ENCODE measurements at places on chromosomes 7 and 10.

GRCh38 chr10:122311051-122311410 lies 39.9 kb downstream of the BTBD16 start:
- no peak for DNase-seq

DNA sequence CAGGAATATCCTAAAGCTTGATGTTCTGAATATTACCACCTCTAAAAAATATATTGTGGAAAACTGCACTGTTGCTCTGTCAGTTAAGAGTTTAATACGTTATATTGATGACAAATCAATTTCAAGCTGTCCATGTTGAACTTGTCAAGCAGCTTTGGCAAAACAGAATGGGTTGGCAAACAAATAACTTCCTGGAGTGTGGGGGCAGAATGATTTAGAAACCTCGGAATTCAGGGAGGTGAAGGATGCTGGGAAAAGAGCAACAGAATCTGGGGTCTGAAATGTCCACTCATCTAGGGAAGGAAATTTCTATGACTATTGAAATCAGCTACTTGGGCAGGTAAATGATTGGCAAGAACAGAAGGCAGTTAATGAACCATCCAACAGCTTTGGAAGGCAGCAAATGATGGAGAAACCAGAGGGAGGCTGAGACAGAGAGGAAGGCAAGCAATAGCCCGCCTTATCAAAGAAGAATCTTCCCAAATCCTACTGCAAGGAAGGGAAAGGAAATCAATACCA lies 95.1 kb upstream of the PALS2 start:
- DNase-seq, result no peak

GRCh38 chr10:111996103-111996502 lies 187.5 kb downstream of the GPAM start:
- DNase-seq, result no peak

DNA sequence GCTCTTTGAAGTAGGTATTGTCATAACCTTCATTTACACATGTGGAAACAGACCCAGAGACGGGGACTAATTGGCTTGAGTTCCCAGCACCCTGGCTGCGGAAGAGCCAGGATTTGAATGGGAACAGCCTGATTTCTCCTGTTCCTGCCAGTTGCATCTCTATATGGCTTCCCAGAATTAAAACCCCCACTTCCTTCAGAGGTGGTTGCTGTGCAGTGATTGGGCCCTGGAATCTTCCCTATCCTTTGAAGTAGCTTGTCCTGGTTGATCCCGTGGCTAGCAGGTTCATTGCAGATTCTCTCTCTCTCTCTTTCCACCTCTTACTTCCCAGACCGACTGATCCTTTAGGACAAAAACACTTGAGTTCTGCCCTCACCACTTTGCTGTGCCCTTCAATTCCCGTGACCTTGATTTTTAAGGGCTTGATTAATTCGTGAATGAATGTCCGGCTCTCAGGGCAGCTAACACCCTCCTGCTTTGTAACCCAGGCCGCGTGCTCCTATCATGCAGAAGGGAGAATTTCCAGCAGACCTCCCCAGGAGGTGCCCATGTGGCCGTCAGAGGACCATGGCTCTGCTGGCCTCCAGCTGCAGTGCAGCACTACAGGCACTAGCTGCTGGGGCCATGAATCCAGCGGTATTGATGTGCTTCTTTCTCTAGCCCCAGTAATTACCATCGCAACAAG lies 120.6 kb upstream of the AGK start:
- no peak for DNase-seq

DNA sequence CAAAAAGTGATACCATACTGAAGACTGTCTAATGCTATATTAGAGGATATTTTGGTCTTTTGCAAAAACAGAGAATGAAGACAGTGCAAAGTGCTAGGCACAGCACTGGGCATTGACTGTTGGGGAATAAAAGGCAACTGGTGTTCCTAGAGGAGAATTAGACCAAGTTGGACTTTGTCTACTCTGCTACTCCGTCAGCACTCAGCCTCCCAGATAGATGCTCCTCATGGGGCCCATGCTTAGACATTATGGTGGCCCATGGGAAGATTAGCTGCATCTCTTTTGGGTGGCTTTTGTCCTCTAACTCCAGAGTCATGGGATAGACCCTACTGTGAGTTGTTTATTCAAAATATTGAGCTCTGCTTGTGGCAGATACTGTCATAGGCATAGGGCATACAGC lies 113.5 kb downstream of the RBM20 start:
- DNase-seq, result no peak

- DNase-seq, result no peak
Observed at GRCh38 chr7:102312317-102312716, 25.6 kb downstream of the SH2B2 start.

GRCh38 chr10:85946713-85947326 lies 419.8 kb downstream of the GRID1 start:
- DNase-seq, result no peak

GRCh38 chr10:32051926-32052325 lies 4.3 kb downstream of the KIF5B start:
- DNase-seq, result no peak

DNA sequence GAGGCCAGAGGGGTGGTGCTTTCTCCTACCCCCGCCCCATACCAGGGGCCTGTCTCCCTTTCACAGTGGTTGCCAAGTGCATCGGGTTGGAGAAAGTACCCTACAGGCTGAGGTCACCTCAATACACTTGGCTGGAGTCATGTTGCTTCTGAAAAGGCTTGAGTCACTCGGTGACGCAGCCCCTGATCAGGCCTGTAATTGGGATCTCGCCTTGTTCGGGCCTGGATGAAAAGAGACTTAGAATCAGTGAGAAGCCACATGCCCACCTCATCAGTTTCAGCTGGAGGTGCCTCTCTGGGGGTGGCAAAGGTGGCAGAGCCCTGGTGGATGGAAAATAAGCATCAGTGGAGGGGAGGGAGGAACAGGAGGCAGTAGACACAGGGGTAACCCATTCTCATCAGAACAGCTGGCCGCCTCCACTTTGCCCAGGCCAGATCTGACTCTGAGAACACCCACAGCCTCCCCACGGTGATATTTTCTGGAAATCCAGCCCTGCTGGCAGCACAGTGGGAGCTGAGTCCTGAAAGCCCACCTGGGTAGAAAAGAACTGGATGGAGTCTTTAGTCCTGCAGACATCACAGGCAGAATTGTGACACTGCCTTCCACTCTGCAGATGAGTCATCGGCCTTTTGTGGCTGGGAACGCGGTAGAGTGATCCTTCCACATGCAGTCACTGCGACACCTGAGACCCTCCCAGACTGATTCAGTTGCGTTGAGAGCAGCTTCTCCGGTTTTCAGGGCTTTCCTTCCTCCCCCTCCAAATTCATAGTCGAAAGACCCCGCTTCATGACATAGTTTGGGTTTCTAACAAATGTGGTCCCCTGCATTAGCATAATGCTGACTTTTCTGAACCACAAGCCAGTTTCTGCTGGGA lies 108.0 kb downstream of the GRK5 start:
- peak; percentile 55 for DNase-seq

DNA sequence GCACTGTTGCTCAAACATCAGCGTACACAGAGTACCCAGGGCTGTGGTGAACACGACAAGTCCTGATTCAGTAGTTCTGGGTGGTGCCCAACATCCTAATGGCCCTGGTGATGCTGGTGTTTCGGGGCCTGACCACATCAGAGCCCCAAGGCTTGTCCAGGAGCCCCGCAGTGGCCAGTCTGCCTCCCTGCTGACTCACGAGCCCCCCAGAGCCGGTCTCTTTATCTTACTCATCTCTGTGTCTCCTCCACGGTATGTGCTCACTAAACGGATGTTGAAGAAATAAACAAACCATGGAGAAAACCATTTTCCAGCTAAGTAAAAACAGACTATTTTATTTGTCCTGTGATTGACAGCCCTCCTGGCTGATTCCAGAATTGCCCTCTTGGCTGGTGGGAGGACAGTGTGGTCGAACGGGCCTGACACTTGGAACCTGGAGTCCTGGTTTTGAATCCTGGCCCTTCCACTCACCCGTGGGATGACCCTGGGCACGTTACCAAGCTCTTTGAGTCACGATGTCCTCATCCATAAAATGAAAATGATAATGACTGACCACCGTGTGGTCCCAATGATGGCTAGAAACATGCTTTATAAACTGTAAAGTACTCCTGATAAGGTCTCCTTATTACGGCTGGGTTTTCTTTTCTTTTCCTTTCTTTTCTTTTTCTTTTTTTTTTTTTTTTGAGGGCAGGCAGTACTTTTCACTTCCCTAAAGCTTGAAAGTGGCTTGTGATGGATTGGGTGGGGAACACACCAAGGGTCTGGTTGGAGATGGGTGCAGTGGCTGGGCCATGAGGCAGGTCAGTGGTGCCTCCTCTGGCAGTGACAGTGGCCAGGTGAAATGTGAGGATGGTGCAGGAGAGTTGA lies 5.7 kb downstream of the HIP1 start:
- DNase-seq, result no peak

DNA sequence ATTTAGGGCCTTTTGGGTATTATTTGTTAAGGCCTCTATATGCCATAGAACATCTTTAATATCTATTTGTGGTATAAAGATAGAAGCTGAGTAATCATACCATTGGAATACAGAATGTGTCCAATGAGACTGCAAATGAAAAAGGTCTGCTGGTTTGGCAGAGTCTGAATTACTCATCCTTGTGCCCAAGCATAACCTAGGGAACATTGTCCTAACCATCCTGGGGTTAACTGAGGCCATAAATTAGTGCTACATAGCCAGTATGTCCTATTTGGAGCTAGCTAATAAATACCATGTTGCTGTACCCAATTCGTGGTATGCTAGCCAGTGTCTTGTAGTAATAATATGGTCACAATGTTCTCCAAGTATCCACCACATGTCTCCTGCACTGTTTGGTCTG lies 117.1 kb downstream of the ANKRD26 start:
- no peak for DNase-seq

GRCh38 chr10:19817231-19817933 lies 1.1 kb downstream of the PLXDC2 start:
- DNase-seq, result no peak

DNA sequence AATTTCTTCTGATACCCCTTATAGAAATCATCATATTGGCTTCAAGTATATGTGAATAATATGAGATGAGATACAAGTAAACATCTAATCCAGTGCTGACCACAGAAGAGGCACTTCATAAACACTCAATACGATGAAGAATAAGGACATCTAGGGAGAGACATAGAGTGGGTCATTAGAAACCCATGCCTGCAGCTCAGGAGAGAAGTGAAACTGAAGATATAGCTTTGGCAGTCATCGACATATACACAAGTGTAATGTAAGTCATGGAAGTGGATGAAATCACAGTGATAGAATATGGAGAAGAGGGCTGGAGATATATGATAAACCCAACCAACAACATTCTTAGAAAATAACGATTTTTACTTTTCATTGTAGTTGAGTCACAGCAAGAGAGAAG lies 665.0 kb downstream of the PARD3 start:
- no peak for DNase-seq

GRCh38 chr10:1476455-1476803 lies 260.9 kb downstream of the ADARB2 start:
- DNase-seq, result no peak

- DNase-seq, result no peak
Observed at GRCh38 chr10:117804470-117805011, 242.2 kb downstream of the RAB11FIP2 start.

DNA sequence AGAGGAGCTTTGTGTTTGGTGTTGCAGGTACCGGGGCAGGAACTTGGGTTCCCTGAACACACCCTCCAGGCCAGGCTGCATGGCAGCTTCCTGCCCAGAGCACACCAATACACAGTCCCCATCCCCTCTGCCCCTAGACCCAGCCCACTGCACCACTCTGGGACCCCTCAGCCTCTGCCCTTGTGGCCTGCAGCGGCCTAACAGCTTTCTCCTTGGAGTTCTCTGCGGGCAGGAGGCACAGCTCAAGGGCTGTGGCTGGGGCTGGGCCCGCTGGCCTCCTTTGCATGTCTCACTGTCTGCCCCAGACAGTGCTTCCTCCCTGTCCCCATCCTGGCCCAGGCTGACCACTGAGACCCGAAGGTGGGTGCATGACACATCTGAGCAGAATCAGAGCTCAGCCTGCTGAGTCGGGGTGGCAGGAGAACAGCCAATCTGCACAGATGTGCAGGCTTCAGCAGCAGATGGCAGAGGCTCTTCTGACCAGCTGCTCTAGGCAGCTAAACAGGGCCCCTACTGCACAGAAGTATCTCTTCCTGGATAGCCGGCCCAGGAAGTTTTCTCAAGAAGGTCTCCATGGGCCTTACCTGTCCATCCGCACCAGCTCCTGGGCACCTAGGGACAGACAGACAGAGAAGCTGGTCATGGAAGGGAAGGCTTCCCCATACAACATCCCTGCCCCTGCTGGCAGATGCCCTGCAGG lies 20.8 kb downstream of the VSIR start:
- DNase-seq, result no peak

DNA sequence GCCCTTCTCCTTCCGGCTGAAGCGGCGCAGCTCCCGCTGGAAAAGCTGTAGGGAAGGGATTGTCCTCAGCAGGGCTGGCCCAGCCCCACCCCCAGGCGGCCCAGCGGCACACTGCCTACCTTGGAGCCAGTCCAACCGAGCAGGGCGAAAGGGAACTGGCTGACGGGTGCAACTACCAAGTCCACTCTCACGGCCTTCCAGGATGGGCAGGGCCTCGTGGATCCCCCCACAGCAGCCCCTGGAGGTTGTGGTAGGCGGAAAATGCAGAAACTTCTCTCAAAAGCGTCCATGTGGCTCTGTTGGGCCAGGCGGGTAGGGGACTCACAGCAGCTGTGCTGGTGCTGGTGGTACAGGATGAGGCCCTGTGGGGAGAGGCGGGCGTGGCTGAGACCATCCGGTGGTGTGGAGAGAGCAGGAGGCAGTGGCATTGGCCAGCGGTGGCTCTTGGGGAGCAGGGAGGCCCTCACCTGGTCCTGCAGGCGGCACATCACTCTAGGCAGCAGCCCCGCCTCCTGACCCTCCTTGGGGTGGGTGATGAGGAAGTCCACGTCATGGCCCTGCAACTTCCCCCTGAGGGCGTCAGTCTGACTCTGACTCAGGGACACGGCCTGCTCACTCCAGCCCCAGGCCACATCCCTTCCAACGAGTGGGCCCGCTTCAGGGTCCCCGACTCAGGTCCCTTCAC lies 8.4 kb upstream of the PGAM2 start:
- DNase-seq, result no peak

DNA sequence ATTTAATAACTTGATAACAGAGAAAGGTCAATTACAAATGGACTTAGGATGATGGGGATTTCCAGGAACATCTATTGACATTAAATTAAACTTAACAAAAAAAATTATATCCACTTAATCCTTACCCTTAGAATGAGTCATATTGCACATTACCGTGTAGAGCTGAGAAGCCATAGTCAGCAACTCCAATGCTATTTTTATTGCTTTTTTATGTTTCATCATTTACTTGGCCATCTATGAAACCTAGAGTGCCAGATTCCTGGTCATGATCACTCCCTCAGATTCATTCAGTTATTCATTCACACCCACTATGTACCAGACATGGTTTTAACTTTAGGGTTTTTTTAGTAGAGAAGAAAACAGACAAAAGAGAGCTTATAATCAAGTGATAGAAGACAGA lies 1180.4 kb downstream of the CNTNAP2 start:
- DNase-seq, result no peak

DNA sequence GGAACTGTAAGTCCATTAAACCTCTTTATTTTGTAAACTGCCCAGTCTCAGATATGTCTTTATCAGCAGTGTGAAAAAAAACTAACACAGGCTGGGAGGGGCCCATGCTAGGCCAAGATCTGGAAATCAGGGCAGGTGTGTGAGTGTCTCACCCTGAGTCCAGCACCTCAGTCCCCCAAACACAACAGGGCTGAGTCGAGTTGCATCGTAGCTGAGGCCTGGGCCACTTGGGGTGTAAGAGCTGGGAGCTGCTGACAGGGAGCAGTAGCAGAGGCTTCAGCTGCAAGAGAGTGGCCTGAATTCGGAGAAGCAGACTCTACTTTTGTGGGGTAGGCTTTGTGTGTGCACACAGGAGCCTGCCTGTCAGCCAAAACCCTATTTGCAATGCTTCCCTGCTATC lies 553.1 kb downstream of the PTPRN2 start:
- DNase-seq, result no peak
